ENCODE measurements at places on chromosomes 4 and X.

GRCh38 chrX:79259073-79259689 is 108.0 kb downstream of the ITM2A start:
- no peak for DNase-seq

- DNase-seq = no peak
Measured at GRCh38 chrX:155144926-155145325, 71.3 kb upstream of the VBP1 start.

DNA sequence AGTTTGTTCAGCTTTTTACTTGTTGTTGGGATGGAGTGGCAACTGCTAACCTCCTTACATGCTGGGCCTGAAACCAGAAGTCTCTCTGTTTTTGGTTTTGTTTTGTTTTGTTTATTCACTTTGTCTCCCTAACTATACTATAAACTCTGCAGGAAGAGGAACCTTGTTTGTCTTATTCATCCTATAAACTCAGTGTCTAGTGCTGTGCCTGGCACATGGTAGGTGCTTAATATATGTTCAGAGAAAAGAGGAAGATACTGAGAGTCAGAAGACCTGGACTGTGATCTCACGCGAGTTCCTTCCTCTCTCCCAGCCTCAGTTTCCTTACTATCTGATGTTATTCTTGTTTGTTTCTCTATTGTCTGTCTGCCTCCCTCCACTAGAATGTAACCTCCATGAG is 71.3 kb downstream of the PRPS1 start:
- no peak for DNase-seq

- DNase-seq = no peak
Measured at GRCh38 chr4:105979506-105979905, 84.2 kb downstream of the NPNT start.

DNA sequence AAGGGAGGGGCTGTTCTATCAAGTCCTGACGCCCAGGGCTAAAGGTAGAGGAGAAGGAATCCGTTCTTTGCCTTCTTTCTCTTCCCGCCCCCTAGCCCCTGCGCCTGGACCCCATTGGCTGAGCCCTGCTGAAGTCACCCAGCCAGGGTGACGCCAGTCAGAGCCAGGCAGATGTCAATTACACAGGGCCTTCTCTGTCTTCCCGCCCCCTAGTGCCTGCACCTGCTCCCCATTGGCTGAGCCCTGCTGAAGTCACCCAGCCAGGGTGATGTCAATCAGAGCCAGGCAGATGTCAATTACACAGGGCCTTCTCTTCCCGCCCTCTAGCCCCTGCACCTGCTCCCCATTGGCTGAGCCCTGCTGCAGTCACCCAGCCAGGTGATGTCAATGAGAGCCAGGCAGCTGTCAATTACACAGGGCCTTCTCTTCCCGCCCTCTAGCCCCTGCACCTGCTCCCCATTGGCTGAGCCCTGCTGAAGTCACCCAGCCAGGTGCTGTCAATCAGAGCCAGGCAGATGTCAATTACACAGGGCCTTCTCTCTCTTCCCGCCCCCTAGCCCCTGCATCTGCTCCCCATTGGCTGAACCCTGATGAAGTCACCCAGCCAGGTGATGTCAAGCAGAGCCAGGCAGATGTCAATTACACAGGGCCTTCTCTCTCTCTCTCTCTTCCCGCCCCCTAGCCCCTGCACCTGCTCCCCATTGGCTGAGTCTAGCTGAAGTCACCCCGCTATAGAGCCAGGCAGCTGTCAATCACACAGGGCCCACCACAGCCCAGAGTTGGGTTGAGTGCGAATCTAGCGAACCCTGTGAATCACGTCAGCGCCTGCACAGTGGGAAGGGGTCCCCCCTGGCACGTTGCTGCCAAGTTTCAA is 46.4 kb downstream of the ASMT start:
- no peak for DNase-seq

Data from cortex of kidney (tissue), 1 donor.